Activated CD4-positive, alpha-beta T cell treated with anti-CD3 and anti-CD28 coated beads, Interleukin-2, amount 10 ng/mL, durations not matched to agents 7 days and 5 days (primary cell): ENCODE measurements at places on chromosomes 7 and 10. TPM values are rescaled to one million over a fixed set of nuclear protein-coding genes. Genes with fewer than 3 reads are reported as not detected.

DNA sequence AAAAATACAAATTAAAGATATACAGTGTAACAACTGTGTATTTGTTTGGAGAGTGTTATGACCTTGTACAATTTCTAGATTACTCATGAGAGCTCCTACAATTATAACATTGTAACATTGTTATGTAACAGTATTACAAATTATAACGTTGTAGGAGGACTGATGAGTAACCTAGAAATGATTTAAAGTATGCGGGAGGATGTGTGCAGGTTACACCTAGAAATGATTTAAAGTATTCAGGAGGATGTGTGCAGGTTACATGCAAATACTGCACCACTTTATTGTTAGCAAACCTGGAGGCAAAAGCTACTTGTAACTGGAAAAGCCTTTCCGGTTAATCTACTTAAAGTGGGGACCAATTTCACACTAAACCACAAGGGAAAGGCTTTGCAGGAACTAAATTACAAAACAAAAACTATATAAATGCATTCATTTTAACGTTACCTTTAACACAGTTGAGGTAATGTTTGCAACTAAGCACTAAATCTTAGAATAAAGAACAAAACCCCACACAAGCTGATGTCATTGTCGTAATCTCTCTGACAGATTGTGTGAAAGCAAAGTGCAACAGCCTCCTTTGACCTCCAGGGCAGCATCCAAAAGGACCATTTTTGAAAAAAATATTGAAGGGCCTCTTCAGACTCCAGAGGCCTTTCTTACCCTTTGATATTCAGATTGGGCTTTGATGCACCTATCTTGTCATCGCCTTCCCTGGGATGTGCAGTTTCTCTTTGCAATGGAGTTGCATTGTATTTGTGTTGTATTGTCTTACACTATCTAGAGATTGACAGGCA is 522.1 kb upstream of the FOXK1 start:
- no peaks in the 10 kb centered on the region for H3K36me3 ChIP-seq
- H3K27me3 ChIP-seq = no peaks in the 10 kb centered on the region
- H3K27ac ChIP-seq = no peak overlapping the region
- H3K4me1 ChIP-seq = no peaks in the 10 kb centered on the region

DNA sequence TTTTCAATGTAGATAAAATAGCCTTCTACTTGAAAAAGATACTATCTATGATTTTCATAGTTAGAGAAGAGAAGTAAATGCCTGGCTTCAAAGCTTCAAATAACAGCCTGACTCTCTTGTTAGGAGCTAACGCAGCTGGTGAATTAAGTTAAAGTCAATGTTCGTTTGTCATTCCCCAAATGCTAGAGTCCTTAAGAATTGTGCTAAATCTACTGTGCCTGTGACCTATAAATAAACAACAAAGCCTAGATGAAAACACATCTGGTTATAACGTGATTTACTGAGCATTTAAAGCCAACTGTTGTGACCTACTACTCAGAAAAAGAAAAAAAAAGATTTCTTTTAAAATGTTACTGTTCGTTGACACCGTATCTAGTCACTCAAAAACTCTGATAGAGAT is 134.7 kb downstream of the POLR1F start:
- no peaks in the 10 kb centered on the region for H3K4me1 ChIP-seq
- no peak for DNase-seq
- H3K36me3 ChIP-seq = no peaks in the 10 kb centered on the region
- no peaks in the 10 kb centered on the region for H3K27me3 ChIP-seq
- no peak overlapping the region for H3K4me3 ChIP-seq

Gene CALD1
- 0.10 TPM for total RNA-seq

GRCh38 chr10:61655335-61655851 is 7.3 kb upstream of the CABCOCO1 start:
- no peak overlapping the region for H3K4me3 ChIP-seq
- no peaks in the 10 kb centered on the region for H3K4me1 ChIP-seq
- no peak overlapping the region for H3K27ac ChIP-seq
- no peak for DNase-seq

GRCh38 chr10:126058104-126058503 is 161.7 kb downstream of the FANK1 start:
- no peak overlapping the region for H3K4me3 ChIP-seq
- H3K27ac ChIP-seq = no peak overlapping the region
- no peaks in the 10 kb centered on the region for H3K4me1 ChIP-seq
- H3K36me3 ChIP-seq = no peaks in the 10 kb centered on the region

DNA sequence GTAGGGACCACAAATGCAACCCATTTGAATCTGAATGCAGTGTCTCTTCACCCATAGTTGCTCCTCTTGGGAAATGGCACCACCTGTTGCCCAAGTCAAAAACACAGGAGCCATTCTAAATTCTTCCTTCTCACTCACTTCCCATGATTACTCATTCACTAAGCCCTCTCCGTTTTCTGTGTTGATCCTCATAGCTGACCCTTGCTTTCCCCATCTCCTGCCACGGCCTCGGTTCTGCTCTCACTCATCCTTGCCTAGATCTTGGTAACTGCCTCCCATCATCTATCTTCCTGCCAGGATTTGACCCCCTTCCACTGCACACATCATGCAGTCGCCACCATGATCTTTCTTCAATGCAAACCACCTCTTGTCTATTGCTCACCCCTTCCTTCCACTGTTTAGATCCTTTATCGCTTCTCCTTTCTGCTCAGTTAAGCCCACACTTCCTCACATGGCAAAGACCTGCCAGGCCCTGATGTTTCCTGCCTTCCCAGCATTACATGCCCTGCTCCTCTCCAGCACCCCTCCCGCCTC is 19.0 kb upstream of the CPN1 start:
- no peaks in the 10 kb centered on the region for H3K4me1 ChIP-seq
- H3K36me3 ChIP-seq = no peaks in the 10 kb centered on the region

- DNase-seq = no peak
- no peak overlapping the region for H3K27ac ChIP-seq
- peaks cover 8% of the 10 kb centered on the region for H3K27me3 ChIP-seq
Observed at GRCh38 chr10:78700413-78700812, 368.4 kb upstream of the ZMIZ1 start.

DNA sequence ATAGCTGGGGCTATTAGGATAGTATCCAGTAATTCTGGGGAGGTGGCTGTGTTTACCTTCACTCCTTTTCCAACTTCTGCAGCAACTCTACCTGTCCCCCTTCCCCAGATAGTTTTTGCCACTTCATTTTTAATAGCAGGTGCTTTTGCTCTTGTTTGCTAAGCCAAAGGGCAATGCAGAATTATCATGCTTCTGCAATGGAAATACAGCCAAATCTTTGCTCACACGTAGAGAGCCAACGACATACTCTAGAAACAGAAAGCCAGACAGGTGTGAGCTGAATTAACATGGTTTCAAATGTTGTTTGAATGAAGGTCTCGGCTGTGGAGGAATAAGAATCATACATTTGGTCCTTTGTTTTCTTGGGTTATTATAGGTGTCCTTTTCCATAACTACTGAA is 14.4 kb downstream of the PLEKHS1 start:
- DNase-seq = no peak
- H3K4me3 ChIP-seq = no peak overlapping the region
- no peaks in the 10 kb centered on the region for H3K4me1 ChIP-seq
- no peak overlapping the region for H3K27ac ChIP-seq
- H3K36me3 ChIP-seq = no peaks in the 10 kb centered on the region

DNA sequence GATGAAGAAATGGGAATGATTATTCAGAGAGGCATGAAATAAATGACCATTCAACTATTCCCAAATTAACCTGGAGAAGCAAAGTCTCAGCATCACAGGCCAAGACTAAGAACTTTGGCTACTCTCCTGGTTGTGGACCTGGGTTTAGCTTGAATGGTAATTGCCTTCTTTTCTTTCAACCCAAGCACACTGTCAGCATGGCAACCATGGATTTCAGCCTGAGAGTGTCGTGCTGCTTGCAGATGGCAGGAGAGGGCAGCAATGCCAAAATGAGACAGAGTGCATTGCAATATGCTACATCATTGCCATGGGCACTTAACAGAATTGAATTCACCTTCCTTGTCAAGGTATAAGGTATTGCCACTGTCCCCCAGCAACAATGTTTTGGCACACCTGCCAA is 767.2 kb downstream of the REEP3 start:
- no peak for DNase-seq
- no peaks in the 10 kb centered on the region for H3K36me3 ChIP-seq
- H3K27ac ChIP-seq = no peak overlapping the region
- no peak overlapping the region for H3K4me3 ChIP-seq

DNA sequence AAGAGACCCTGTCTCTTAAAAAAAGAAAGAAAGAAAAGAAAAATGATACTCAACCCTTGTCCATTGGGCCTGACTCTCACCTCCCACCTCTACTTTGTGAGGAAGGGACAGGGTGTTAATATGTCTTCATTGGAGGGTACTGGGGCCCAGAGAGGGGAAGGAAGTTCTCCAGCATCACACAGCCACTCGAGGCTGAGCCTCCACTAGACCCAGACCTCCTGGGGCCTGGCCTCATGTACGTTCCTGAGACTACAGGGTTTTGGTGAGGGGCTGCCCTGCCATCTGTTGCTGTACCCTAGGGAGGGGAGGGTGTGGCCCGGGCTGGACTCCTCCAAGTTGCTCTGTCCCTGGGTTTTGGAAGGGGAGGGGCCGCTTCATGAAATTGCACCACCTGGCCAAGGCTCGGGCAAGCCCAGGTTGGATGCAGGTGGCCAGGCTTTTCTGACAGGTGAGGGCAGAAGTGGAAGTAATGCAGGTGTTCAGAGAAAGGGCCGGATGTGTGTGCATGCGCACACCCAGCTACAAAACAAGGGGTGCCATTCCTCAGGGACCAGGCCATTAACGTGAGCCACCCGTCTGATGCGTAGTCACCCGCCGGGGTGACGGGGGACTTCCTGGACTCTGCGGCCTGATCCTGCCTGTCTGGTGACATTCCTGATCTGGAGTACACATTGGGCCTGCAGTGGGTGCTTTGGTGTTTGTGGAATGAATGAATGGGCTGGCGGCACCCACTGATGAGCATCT is 21.7 kb downstream of the GTF2IRD1 start:
- no peak overlapping the region for H3K4me3 ChIP-seq
- peaks cover 3% of the 10 kb centered on the region for H3K27me3 ChIP-seq
- H3K4me1 ChIP-seq = no peaks in the 10 kb centered on the region
- no peak for DNase-seq

Gene ZNF365
- 0.04 TPM for total RNA-seq
